Foreskin keratinocyte (primary cell): ENCODE measurements at places on chromosomes 6 and 20. TPM values are rescaled to one million over a fixed set of nuclear protein-coding genes. Genes with fewer than 3 reads are reported as not detected.

TP53TG5 gene
- total RNA-seq: not detected in 2 replicates

DNA sequence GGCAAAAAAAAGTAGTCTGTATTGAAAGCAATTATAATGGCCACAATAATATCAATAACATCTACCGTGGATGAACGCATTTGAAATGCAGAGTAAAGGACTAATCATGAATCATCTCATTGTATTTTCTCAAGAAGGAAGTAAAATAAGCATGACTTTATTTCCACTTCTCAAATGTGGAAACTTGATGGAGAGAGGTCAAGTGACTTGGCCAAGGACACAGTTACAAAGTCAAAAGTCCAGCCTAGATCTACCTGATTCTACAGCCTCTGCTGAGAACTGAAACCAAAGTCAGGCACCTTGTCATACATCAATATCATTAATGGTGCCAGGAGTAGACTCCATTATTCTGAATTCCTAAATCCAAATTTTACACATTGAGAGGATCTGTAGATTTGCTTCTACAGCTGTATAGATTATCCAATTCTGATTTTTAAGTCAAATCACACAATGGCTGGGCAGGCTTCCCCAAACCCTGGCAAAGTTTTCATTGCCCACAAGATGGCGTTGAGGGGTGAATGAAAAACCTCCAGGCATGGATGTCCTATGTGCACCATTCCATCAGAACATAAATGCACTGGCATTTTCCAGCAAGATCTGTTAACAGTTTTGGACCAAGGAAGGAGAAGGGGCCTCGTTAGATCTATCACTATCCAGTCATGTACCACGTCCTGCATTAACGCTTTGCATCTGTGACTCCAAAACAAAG is 423.1 kb downstream of the MAFB start:
- DNase-seq: peak; percentile 26

DNA sequence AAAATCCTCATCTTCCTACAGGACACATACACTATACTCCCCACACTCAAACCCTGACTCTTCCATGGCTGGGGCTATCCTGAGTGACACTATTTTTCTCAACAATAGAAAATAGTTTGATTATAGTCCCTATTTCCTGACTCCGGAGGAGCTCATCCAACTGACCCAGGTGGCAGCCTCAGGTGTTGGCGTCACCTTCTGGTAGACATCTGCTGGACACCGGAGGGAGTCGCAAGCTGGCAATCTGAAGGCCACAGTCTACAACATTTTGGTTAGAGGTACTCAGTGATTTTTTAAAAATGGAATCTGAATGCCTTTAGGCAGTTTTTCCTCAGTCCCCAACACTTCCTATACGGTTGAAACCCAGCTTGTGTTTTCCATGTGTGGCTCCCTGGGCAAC is 32.2 kb upstream of the OCSTAMP start:
- no peak for DNase-seq

CLDN20 gene
- not detected in 2 replicates for total RNA-seq
